ENCODE measurements at places on chromosomes 4 and X.
A peak's percentile ranks its signal among the peaks of the same experiment; 100 is the strongest.

DNA sequence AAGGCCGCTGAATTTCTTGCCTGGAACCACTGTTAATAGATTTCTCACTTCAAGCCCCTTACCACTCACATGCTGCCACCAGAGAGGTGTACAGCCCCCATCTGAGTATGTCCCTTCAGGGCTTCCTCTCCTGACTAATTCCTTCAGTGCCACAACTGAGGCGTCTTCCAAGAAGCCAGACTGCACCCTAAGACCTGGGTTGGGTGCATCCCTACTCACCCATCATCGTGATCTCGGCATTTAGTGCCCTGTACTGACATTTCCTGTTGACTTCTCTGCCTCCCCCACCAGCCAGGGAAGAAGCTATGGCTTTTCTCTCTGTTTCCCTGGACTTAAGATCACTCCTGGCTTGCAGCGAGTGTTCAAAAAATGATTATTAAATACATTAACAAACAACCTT is 40.4 kb upstream of the MAP3K15 start:
- DNase-seq, result no peak

GRCh38 chr4:67397031-67397430 is 148.3 kb downstream of the CENPC start:
- DNase-seq, result no peak

DNA sequence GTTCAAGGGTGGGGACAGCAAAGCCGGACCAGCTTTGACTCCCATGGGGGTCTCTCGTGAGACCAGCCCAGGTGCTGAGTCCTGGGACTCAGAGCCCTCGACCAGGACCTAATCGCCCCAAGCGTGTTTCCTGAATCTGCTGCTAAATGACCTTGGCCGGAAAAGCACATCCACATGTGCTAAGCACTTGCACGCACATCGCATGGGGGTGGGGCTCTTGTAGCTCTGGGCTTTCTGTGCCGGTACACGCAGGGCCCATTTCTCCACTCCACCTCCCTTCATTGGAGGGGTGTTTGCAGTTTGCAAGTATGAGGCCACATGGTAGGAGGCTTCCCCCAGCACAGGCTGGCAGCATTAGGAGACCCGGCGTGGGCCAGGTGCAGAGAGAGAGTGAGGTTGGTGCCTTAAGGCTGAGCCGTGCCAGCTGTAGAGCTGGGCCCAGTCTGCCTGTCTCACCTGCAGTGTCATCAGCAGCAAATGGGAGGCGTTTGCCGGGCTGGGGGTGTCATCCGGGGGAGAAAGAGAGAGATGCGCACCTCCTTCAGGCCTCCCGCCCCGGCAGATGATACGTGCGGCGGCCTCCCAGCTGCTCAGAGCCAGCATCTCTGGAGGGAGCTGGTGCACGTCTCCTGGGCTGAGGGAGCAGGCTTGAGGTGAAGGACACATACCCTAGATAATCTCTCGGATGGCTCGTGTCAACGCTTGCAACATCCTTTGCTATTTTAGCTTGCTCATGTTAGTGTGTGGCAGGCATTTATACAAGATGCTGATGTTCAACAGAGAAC is 45.2 kb upstream of the CLCN4 start:
- peak; percentile 19 for DNase-seq

- no peak for DNase-seq
Observed at GRCh38 chrX:12138361-12139313, at the start of gene FRMPD4. FRMPD4 (plus strand) TSS chrX:12138473; CDS start chrX:12138972, 499 bp downstream.

DNA sequence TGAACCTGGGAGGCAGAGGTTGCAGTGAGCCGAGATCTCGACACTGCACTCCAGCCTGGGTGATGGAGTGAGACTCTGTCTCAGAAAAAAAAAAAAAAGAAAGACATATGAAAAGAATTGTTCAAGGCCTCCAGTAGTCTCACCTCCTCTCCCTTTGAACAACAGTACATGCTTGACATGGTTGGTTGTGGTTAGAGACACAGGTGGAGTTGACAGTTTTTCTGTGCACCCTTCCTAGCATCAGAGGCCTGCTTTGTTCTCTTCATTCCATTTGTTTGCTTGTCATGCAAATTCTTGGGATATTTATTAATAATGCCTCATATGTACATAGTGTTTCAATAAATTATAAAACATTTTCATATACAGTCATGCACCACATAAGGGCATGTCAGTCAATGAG is 18.3 kb upstream of the PDCL2 start:
- DNase-seq, result no peak

DNA sequence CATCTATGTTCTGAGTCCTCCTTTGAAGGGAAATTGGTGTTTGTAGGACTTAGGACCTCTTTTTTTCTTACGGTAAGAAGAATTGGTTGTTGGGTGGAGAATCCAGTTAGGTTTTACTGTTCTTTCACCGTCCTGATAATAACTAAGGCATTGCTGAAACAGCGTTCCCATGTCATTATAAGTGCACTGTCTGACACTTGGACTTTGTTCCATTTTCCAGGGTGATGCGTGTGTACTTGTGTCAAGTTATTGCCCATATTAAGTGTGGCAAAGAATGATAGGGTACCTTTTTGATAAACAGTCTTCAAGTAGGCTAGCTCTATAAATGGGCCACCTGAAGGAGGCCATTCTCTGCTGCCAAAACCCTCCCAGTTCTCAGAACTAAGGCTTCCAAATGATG is 119.7 kb downstream of the AASDH start:
- no peak for DNase-seq

DNA sequence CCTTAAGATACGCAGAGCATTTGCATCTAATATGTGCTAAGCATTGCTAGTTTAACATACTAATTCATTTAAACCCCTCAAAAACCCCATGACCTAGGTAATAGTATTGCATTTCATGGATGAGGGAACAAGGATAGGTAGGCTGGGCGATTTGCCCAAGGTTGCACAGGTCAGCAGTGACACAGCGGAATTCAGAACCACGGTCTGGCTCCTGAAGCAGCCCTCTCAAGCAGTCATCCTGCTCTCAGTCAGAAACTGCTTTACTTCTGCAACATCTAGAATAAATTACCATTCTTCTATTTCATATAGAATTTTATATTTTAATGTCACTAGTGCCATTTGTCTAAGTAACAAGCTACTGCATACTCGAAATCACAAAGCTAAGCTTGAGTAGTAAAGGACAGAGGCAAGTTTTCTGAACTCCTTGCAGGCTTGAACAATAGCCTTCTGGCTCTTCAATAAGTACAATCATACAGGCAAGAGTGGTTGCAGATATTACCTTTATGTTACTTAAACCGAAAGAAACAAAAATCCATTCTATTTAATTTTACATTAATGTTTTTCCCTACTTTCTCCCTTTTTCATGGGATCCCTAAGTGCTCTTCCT is 555 bp upstream of the SPP1 start:
- no peak for DNase-seq

GRCh38 chrX:100817340-100817739 is 2.9 kb upstream of the CSTF2 start:
- DNase-seq, result no peak

GRCh38 chrX:138765051-138765450 is 53.5 kb upstream of the FGF13 start:
- no peak for DNase-seq

GRCh38 chrX:154036513-154036912 is 16.8 kb upstream of the IRAK1 start:
- no peak for DNase-seq

- no peak for DNase-seq
Observed at GRCh38 chr4:81380437-81380836, 91.3 kb downstream of the RASGEF1B start.

DNA sequence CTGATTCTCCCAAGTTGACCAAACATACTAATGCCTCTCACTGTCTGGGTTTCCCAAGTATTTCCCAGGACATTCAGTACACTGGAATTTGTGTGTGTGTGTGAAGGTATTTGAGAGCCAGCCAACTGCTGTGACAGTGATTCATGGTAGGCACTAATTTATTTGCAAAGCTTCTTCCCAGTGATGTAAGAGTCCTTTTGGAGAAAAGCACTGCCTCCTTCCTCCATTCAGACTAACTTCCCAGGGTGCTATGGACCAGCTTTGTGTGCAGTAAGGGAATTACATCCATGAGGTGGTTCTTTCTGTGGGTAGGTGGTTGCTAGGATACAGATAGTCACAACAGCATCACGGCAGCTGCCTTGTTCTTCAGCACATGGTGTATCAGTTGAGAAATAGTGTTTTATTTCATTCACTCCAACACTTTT is 8.7 kb downstream of the EGF start:
- no peak for DNase-seq

- DNase-seq, result no peak
Observed at GRCh38 chr4:90027565-90027964, 99.6 kb upstream of the CCSER1 start.

- no peak for DNase-seq
Observed at GRCh38 chrX:68681443-68681941, 34.0 kb downstream of the STARD8 start.

DNA sequence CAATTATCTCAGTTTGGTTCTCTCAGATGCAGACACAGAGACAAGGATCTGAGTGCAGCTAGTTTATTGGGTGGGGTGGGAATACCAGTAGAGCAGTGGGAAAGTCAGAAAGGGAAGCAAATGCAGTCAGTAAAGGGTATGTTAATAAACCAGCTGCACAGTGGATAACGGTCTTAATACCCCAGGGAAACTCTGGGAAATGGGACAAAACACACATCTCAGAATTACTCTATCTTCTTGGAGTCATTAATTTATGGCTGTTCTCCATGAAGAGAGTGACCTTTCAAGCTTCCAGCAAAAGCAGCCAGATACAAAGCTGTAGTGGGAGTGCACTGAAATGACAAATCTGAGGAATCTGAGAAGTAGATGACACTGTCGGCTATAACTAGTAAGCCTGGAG is 73.3 kb upstream of the NALF2 start:
- no peak for DNase-seq

GRCh38 chr4:111066001-111066400 is 443.1 kb upstream of the PITX2 start:
- DNase-seq, result no peak

DNA sequence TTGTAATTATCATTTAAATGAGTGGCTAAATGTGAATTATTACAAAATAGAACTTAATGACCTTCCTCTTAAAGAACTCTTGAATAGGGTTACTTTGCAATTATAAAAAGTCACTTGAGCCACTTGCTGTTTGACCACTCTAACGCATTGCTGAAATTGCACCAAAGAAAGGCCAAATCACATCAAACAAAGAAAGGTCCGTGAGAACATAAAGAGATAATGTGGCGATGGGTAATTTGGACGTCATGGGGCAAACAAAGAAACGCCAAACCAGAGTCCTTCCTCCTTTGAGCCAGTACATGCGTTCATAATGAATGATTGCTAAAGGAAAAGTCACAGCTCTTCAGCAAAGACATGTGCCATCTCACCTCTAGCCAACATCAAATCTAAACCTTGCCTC is 229.8 kb upstream of the STS start:
- no peak for DNase-seq

- no peak for DNase-seq
Observed at GRCh38 chr4:106149026-106149425, 167.0 kb downstream of the TBCK start.

- no peak for DNase-seq
Observed at GRCh38 chr4:25535278-25535677, 120.4 kb upstream of the SLC34A2 start.

- no peak for DNase-seq
Observed at GRCh38 chr4:123068081-123068480, 145.7 kb upstream of the NUDT6 start.

DNA sequence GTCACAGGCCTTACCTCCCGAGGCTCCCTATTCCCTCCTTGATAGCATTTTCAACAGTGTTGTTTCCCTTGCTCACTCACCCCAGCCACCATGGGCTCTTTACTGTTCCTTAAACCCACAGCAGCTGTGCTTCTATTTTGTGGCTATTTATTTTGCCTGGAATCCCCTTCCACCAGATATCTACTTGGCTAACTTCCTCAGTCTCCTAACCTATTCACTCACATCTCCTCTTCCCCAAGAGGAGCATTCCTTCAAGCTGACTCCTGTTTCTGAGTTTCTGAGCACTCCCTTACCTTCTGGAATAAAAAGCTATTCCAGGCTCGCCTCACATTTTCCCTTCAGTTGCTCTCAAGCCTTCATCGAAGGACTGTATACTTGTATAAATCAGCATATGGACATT is 50.5 kb downstream of the CXCL1 start:
- no peak for DNase-seq

GRCh38 chrX:75228854-75229253 is 45.0 kb upstream of the UPRT start:
- DNase-seq, result no peak

- no peak for DNase-seq
Observed at GRCh38 chr4:132767901-132768300, 381.2 kb upstream of the PCDH10 start.

DNA sequence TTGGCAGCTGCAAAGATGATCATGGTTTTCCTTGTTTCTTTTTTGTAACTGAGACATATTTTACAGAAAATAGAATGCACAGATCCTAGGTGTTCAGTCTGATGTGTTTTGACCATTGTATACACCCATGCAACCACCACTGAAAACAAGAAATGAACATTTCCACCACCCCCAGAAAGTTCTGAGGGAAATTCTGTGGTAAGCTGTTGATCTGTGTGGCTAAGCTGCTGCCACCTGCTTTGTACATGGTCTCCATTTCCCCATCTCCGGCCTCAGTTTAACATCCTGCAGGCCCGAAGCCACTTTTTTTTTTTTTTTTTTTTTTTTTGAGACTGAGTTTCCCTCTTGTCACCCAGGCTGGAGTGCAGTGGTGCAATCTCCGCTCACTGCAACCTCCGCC is 65.3 kb downstream of the NYX start:
- DNase-seq, result no peak

DNA sequence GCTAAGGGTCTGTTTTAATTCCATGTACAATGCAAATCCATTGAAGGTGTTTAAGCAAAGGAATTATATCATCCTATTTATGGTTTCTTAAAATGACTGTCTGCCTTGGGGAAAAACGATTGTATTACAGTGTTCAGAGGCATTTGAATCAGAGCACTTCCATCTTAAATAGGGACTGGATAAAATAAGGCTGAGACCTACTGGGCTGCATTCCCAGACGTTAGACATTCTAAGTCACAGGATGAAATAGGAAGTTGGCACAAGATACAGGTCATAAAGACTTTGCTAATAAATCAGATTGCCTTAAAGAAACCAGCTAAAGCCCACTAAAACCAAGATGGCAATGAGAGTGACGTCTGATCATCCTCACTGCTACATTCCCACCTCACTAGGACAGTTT is 1167.2 kb upstream of the PABPC4L start:
- no peak for DNase-seq

GRCh38 chr4:4344915-4345527 is 41.9 kb upstream of the NSG1 start:
- no peak for DNase-seq

DNA sequence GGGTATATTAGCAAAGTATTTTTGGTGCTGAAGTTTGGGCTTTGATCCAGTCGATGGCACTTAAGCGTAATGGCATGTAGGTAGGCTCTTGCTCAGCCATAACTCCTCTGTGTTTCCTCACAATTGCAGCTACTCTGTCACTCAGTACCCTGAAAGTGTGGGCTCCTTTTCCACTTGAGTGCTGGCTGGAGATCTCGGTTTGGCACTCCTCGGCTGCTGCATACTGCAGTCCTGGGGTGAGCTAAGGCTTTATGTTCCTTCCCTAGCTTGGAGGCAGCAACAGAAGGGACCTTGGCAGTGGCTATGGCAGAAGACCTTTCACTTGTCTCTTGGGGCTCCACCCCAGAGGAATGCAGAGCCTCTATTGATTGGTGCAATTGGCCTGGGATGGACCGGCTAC is 106.7 kb upstream of the GRXCR1 start:
- DNase-seq, result no peak

- no peak for DNase-seq
Observed at GRCh38 chr4:98687876-98688275, 29.5 kb upstream of the TSPAN5 start.

- no peak for DNase-seq
Observed at GRCh38 chr4:2698504-2698903, 57.6 kb downstream of the TNIP2 start.

- DNase-seq, result no peak
Observed at GRCh38 chrX:44068043-44068442, 94.9 kb upstream of the NDP start.

Data from activated CD4-positive, CD25-positive, alpha-beta regulatory T cell (primary cell).